ENCODE measurements at places on chromosomes 5 and 9.

DNA sequence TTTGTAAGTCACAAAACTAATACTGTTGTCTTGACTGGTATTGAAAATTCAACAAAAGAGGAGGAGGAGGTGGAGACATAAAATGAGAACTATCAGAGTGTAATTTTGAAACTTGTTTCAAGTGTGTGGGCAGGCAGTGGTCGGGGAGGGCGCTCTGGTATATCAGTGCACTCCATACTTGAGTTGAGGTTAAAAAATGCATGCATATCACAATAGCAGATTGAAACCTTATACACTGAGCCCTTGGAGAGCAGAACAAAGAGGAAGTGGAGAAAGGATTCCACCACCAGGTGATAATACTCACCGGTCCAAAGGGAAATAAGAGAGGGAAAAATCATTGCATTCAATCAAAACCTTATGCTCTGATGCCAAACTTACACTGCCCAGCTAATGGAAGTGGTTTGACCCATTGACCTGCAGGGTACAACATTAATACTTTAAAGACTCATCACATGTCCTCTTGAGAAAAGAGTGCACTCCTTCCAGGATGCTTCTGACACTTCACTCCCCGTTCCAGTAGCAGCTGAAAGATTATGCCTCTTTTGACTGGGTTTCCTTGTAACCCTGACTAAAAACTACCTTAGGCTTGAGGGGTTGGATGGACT is 79.5 kb upstream of the FAM169A start:
- no peak for DNase-seq

- DNase-seq, result no peak
Measured at GRCh38 chr5:158223054-158223600, 364.2 kb upstream of the CLINT1 start.

GRCh38 chr9:127107171-127107928 is 15.1 kb downstream of the ANGPTL2 start:
- DNase-seq, result no peak

DNA sequence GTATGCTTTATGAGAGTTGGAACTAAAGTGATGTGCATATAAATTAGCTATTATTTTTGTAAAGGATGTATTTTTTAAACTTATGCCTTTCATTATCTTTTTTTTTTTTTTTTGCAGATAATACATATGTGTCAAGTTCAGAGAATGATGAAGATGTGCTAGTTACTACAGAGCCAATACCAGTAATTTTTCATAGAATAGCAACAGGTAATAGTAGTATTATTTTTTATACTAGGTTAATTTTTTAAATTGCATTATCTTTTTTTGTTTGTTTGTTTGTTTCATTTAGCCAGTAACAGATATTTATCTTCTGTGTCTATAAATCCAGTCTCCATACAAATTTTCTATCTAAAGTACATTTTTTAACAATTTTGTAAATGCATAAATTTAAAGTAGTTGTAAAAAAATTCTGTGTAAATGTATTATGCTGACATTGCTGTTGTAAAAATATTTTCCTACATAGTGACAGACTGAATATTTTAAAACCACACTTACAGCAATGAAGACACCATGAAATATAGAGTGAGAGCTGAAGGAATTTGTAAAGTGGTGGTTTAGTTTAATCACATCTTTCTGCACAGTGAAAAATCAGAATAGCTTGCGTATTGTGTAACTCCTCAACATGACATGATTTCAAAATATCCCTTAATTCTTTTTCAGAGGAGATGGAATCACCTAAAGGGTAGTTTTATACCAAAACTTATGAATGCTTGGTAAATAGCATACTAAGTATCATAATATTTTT is 93.3 kb downstream of the PARP8 start:
- DNase-seq, result no peak

DNA sequence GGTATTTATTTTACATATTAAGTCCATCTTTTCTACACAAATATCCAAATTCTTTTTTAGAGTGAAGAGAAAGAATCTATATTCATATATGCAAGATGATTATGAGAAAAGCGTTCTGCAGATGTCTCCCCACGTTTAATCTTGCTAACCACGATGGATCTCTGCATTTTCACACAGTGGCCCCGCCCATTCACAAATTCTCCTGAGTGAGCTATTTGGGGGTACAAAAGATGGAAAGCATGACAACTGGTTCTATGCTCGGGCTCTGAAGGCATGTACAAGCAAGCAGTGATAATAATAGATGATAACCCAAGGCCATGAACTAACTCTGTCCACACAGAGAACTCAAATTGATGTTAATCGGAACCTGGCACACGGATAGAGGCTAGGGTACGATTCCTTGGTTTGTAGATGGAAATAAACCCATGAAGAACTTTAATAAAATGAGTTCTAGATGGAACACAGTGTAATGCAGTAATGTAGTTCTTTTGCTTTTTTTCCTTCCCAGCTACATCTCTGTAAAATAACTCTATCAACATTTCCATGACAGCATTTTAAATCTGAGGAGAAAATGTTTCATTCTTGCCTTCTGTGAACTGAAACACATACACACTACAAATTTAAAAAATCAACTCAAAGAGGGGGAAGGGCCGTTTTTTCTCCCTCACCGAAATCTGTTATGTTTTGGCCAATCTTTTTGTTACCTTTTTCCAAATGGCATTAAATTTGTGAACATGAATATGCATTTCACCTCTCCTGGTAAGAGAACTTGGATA is 851.7 kb upstream of the DMAC1 start:
- no peak for DNase-seq

DNA sequence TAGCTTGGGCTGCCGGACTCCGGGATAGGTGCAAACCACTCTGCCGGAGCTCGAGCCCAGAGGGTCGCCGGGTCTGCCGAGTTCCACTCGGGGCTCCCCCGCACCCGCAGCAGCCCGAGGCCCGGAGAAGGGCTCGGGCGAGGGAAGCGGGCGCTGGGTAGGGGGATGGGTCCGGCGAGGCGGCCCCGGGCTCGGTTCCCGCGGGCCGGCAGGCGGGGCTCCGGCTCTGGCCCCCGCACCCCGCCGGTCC is 507 bp downstream of the RICTOR start:
- no peak for DNase-seq

GRCh38 chr9:27367175-27367798 is 70.3 kb upstream of the EQTN start:
- no peak for DNase-seq

DNA sequence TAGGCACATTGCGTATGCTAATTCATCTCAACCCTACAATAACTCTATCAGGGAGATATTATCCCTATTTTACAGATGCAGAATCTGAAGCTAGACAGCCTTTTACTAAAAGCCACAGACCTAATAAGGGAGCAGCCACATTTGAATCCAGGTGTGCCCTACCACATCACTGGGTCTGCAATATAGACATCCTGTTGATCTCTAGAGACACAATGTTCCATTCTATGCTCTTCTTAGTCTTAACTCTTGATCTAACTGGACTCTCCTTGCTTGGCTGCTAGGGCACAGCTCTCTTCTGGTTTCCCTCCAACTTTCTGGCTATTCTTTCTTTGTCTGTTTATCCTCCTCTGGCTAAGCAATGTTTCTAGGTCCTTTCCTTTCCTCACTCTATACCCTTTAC is 1.4 kb upstream of the SPATA6L start:
- DNase-seq, result no peak

DNA sequence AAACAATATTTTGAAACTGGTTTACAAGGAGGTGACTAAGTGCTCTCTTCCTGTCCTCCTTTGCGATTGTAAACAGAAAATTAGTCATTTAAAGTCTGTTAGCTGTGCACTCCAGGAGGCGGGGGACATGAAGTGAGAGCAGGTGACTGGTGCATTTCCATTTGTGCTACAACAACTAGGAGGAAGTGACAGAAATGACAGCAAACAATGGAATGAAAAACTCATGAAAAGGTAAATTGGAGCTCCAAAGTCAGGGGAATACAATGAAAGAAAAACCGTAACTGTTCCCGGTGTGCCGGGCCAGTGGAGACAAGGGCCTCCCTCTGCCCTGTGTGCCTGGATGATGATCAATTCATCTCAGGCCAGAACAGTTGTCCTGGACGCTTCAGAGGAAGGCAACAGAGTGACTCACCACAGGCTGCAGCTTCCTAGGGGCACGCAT is 439.9 kb downstream of the GADD45G start:
- no peak for DNase-seq

- DNase-seq, result no peak
Measured at GRCh38 chr5:148454576-148454975, 70.8 kb downstream of the FBXO38 start.

DNA sequence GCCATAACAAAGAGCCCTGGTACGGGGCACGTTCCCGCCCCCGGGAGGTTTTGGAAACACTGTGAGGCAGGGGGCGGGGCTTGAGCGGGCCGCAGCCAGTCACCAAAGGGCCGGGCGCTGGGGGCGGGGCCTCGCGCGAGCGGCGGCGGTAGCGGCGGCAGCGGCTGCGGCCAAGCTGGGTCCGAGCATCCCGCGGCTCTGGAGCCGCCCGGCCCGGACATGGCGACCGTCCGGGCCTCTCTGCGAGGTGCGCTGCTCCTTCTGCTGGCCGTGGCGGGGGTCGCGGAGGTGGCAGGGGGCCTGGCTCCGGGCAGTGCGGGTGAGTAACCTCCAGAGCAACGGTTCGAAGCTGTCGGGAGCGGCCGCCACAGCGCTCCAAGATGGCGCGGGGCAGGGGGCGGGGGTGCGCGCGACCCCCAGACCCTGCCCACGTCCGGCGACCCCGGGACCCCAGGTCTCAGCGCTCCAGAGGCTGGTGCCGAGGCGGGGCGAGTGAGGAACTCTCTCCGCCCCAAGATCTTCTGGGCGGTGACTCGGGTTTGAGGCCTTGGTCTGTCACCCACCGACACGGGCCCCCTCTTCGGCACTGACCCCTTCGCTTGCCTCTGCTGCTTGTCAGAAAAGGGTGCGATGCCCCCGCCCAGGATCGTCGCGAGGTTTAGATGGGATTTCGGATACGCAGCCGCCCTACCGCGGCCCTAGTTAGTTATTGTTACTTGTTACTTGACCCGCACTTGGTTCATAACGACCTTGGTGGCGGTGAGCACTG is at the start of gene RECK:
Gene RECK (plus strand): TSS at position 134 of the 769 bp plus-strand sequence. CDS start 86 bp downstream, at position 220.
- peak; percentile 85 for DNase-seq

GRCh38 chr5:124572971-124573370 is 173.5 kb downstream of the ZNF608 start:
- DNase-seq, result no peak

- no peak for DNase-seq
Measured at GRCh38 chr9:130239741-130240241, 25.8 kb upstream of the HMCN2 start.

DNA sequence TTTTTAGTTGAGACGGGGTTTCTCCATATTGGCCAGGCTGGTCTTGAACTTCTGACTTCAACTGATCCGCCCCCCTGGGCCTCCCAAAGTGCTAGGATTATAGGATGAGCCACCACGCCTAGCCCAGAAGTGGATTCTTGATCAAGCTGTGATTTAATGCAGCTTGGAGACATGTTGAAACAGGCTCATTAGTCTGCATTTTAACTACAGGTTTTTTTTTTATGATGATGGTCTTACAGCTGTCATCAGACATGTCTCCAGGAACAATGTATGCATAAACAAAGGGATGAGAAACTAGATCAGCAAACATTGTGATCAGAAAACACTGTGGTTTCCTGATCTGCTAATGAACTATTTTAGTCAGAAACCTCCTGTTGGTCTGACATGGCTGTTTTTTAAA is 30.0 kb upstream of the PLPP1 start:
- DNase-seq, result no peak

DNA sequence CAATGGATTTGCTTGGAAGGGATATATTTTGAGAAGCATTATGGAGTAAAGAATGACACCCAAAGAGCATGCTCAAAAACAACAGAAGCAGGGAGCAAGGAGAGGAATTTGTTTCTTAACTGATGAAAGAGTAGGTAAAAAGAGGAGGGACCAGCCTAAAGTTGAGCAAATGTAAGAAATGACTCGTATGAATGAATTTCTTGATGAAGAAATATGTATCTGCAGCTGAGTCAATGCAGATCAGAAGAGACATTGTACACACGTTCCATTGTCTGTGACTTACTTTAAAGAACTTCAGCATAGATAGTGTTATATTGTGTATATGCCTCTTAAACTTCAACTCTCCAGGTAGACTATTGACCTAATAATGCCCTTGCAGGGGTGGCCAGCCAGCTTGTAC is 112.7 kb upstream of the NREP start:
- DNase-seq, result no peak

DNA sequence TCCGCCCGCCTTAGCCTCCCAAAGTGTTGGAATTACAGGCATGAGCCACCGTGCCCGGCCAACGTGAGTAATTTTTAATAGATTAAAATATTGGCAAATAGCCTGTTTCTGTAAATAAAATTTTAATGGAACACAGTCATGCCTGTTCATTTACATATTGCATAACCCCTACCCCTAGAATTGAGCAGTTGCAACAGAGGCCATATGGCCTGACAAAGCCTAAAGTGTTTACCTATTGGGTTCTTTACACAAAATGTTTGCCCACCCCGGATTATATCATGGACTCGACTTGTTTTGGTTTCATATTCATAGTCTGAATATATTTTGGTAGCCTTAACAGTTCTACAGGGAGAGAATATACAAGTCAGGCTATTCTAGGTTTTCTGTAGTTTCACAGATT is 5.3 kb downstream of the NSA2 start:
- DNase-seq, result no peak

Data from mucosa of gallbladder (tissue), 1 donor.